T-helper 1 cell (primary cell): ENCODE measurements at places on chromosomes 12 and 14.

DNA sequence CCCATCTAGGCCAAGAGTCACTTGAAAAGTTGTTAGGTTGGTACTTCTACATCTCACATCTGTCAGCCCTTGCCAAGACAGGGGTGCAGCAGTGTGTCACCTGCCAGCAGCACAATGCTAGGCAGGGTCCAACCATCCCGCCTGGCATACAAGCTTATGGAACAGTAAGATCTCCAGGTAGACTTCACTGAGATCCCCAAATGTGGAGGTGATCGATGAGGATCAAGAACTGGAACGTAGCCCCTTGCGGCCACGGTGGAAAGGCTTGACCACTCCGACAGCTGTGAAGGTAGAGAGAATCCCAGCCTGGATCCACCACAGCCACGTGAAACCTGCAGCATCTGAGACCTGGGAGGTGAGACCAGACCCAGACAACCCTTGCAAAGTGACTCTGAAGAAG lies 696.0 kb upstream of the LMO3 start:
- no peak for DNase-seq

- no peak for DNase-seq
These were observed 81.6 kb downstream of the PLEKHG7 start for GRCh38 chr12:92784356-92784755.

GRCh38 chr12:86697916-86698640 lies 441.9 kb upstream of the MGAT4C start:
- DNase-seq = no peak

DNA sequence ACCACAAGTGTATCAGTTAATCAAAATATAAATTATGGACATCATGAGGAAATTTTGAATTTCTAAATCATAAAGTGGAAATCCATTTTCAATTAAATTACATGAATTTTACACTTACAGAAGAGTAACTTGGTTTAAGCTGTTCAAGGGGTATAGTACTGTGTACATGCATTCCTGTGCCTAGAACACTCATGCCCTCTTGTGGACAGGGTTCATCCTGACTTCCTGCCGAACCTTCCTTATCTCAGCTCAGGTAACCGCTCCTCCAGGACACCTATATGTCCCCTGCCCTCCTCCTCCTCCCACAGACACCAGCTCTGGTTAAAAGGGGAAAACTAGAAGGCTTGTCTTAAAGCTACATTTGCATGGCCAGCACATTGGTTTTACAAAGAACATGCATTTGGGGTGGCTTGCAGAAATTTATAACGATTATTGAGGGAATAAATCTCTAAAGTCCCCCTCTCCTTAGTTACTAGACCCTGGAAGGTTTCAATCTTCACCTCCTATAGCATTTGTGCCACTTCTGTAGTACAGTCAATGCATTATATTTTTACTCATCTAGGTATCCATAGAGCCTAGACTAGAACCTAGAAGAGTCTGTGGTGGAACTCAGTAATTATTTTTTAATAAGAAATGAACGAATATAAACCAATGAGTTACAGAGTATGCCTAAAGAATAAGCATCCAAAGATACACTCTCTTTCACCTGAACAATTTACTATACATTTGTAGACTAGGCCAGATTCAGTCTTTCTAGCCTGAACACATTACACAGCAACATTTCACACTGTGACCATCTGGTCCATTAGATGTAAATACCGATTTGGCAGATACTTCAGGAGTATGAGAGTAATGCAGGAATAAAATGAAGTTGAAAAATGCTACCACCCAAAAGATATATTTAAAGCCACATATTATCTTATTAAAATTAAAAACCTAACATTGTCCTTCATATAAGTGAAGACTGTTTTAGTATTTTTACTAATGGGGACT lies 345.6 kb downstream of the PAWR start:
- DNase-seq = no peak

- DNase-seq = no peak
These were observed 401.4 kb downstream of the ZFP36L1 start for GRCh38 chr14:68391311-68392014.

GRCh38 chr14:91585856-91586255 lies 75.7 kb upstream of the PPP4R3A start:
- no peak for DNase-seq

DNA sequence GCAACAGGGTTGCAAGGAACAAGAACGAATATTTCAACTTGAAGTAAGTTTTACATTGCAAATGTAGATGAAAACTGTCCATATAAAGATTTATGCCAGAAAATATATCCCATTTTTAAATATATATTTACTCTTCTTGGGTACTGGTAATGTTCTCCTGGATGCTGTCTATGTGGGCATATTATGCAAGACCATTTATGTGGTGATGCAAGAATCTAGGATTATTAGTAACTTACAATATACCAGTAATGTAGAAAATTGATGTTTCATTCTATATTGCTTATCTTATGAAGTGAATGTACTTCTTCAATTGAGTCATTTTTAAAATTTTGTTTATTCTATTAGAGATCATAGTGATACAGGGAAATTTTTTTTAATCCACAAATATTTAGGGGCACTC lies 25.1 kb downstream of the FGFR1OP2 start:
- DNase-seq = no peak

- no peak for DNase-seq
These were observed 25.3 kb upstream of the BCAT1 start for GRCh38 chr12:24974216-24974615.

GRCh38 chr12:76193961-76194360 lies 109.5 kb upstream of the NAP1L1 start:
- no peak for DNase-seq

GRCh38 chr14:58876608-58877007 lies 238.8 kb downstream of the DACT1 start:
- DNase-seq = no peak

- DNase-seq = no peak
These were observed 26.1 kb downstream of the NCOR2 start for GRCh38 chr12:124541322-124541721.

GRCh38 chr12:124605883-124606774 lies 38.7 kb upstream of the NCOR2 start:
- no peak for DNase-seq

DNA sequence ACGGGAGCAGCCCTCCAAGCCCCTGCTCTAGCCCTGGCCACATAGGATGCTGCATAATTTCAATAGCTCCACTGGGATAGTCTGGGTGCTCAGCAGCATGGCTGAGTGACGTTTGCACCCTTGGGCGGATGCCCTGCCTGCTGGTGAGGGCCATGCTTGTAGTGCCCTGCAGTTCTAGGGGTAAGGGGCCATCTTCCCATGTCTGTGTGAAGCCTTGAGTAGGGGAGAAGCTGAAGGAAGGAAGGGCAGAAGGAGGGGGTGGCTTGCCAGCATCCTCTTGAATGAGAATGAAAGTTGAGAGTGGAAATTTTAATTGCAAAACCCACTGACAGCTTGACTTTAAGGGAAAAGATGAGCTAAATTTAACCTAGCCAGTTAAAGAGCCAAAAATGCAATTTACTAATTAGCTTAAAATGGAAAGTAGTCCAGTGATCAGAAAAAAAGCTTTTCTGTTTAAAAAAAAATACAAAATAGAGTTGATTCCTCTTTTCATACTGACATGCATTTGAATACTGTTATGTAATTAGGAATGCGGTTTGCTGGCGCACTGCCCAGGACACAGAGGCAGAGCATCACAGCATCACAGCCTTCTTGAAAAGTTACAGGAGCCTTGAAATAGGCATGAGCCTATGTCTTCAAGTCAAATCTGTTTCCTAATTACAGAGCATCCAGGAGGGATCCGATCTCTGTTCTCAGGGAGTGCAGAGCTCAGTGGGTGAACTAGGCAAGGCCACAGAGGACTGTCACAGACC lies 18.5 kb upstream of the EML1 start:
- no peak for DNase-seq

GRCh38 chr14:94569381-94570001 lies 8.2 kb downstream of the SERPINA4 start:
- DNase-seq = no peak

DNA sequence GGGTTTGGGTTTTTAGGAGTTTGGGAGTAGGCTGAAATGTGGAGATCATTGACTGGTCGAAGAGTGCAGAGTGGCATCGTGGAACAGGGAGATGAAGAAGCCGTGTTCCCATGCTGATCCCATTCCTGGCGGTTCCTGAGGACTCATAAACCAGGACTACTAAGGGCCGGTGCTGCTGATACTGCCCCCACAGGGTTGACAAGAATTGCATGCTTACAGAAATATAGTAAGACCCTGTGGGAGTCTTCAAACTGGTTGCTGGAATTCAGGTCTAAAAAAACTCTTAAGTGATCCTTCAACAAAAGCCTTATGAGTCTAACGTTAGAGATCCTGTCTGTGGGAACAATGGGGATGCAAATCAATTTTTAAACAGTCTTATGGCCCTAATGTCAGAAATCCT lies 64.0 kb upstream of the ARHGAP5 start:
- DNase-seq = no peak

GRCh38 chr12:13222076-13222475 lies 25.6 kb downstream of the EMP1 start:
- no peak for DNase-seq

DNA sequence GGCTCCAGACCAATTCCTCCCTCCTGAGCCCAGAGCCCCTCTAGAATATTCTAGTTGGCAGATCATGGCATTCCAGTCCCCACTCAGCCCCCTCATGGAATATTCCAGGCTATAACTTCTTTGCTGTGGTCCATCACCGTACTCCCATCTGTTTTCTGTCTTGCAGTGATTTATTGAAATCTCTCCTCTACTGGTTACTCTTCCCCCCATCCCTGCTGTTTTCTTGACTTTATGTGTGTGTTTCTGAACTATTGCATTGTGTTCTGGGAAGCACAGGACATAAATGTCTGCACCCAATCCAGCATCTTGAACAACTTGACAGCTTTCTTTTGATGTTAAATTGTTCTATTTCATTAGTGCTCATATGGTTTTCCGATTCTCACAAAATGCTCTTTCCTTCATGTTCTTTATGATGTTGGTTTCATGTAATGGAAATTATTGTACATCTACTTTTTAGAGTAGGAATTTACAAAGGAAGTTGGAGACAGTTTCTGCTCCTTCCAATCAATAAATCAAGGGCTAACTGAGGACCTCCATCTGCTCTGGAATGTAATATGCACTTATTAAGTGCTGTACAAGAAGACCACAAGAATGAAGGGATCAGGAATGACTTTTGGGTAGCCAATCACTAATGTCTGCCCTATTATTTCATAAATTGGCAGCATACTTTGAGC lies 26.3 kb downstream of the PDE6H start:
- no peak for DNase-seq

DNA sequence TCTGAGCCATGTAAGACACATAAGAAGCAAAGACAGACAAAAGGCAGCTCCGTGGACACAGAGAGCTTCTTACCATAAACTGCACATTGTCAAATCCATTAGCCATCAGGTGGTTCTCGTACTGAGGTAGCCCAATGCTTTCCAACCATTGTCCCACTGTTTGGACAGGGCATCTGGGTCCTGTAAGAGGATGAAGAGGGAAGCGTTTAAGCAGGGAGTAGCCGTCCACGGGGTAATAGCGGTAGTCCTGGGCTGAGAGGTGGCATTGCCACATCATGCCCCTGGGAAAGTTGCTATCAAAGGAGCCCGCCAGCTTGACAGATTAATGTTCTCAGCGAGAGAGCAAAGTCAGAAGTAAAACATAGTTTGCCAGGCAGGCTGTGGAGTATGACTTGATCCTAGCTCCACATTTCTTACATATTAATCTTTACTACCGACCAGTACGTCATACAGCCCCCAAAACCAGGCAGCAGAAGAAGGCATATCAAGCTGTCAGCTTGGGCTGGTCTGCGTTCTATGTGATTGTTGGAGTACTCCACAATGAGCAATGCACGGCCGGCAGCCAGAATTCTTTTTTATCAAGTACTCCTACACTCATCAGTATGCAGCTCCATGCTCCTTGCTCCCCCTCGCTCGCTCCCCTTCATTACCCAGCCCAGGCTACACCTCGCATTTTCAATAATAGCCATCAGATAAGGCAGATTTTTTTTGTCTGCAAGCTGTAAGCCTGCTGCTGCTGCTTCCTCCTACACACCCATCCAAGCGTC lies 493.2 kb upstream of the GARIN6 start:
- no peak for DNase-seq

- no peak for DNase-seq
These were observed 13.8 kb downstream of the EXOC5 start for GRCh38 chr14:57254884-57255283.

- no peak for DNase-seq
These were observed 900.6 kb downstream of the VRK1 start for GRCh38 chr14:97697772-97698171.

DNA sequence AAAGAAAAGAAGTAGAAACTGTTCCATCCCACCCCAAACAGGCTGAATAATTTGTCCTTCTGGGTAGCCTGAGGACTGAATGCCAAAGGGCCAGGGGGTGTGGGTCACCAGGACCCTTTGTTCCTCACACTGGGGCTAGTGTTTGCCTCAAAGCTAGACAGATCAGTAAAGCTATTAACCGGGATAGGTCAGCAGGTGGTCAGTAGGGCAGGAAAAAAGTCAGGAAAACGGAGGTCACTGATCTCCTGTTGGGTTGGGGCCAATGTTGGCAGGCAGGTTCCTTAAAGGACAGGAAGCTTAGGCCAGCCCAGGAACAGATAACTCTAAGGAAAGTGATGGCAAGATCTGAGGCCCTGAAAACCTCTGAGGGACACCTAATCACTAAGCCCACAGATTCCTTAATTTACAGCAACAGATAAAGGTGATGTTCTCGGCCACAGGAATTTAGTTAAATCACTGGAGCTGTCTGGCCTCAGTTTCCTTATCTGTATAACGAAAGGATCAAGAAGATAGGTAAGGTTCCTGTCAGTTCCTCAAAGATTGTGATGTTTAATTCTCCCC lies 22.7 kb upstream of the TMPO start:
- DNase-seq = no peak
